ENCODE measurements at places on chromosomes 2 and 18.

- no peak for DNase-seq
- no peaks in the 10 kb centered on the region for H3K27me3 ChIP-seq
- H3K4me1 ChIP-seq = peaks cover 20% of the 10 kb centered on the region
- peaks cover 9% of the 10 kb centered on the region for H3K36me3 ChIP-seq
- H3K4me3 ChIP-seq = no peak overlapping the region
These were observed 2.8 kb downstream of the CAPN10 start for GRCh38 chr2:240589375-240589774.

DNA sequence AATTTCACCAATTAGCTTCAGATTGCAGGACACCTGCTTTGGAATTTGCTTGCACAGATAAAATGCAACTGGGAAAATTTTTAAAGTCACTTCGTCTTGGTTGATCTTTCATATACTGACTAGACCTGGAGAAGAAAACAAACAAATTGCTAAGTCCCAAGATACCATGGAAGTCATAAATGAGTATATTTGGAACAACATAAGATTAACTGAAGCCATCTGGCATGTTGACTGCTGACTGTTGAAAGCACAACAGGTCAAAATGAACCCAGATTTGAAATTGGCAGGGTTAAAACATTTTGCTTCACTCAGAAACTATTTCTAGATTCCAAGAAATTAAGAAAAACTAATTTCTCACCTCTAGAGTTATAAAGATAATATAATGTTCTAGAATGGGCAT lies 470.7 kb downstream of the LPIN1 start:
- no peak for DNase-seq
- H3K4me1 ChIP-seq = no peaks in the 10 kb centered on the region
- H3K27me3 ChIP-seq = no peaks in the 10 kb centered on the region

- H3K27me3 ChIP-seq = no peaks in the 10 kb centered on the region
- H3K36me3 ChIP-seq = no peaks in the 10 kb centered on the region
- H3K4me1 ChIP-seq = peaks cover 28% of the 10 kb centered on the region
These were observed 21.9 kb upstream of the SEMA4C start for GRCh38 chr2:96891591-96892333.

DNA sequence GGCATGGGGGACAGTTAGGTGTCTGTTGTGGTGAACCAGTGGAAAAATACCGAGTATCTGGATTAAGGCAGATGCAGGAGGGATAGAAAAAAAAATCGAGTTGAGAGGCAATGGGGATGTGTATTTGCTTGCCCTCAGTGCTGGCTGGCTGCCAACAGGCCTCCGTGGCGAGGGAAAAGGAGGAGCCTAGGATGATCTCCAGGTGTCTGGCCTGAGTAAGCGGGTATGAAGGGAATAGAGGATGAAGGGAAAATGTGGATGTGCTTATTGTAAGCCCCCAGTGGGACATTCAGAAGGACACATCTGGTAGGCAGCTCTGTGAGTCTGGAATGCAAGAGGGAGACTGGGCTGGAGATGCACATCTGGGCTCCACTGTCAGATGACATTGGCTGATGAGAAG lies 22.8 kb downstream of the KCNS3 start:
- no peaks in the 10 kb centered on the region for H3K27me3 ChIP-seq
- no peak overlapping the region for H3K27ac ChIP-seq
- H3K4me3 ChIP-seq = no peak overlapping the region
- no peak for DNase-seq

- H3K36me3 ChIP-seq = no peaks in the 10 kb centered on the region
- no peak overlapping the region for H3K27ac ChIP-seq
- H3K4me3 ChIP-seq = no peak overlapping the region
These were observed 74.2 kb upstream of the LAPTM4A start for GRCh38 chr2:20125616-20126015.

DNA sequence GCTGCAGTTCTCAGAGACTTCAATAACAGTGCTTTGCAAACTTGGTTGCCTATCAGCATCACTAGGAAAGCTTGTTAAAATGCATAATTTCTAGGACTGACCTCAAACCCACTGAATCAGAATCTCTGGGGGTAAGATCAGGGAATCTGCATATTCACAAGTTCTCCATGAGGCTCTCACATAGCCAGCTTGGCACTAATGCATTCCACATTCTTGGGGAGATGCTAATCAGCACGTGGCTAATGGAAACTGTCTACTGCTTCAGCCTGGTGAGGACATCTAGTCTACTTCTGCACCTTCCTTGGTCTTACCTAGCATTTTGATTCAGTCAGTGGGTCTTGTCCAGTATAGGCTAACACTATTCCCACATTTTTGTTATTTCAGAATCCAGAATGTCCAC lies 56.3 kb downstream of the RBKS start:
- no peak overlapping the region for H3K4me3 ChIP-seq
- no peaks in the 10 kb centered on the region for H3K36me3 ChIP-seq
- H3K4me1 ChIP-seq = no peaks in the 10 kb centered on the region
- H3K27ac ChIP-seq = no peak overlapping the region
- no peak for DNase-seq

- H3K4me1 ChIP-seq = peaks cover 2% of the 10 kb centered on the region
- no peak overlapping the region for H3K27ac ChIP-seq
- no peak for DNase-seq
- no peaks in the 10 kb centered on the region for H3K36me3 ChIP-seq
These were observed 44.9 kb upstream of the SIGLEC15 start for GRCh38 chr18:45780568-45780967.

GRCh38 chr2:6993229-6993640 lies 76.0 kb downstream of the RNF144A start:
- no peaks in the 10 kb centered on the region for H3K36me3 ChIP-seq
- no peak overlapping the region for H3K4me3 ChIP-seq
- no peak for DNase-seq
- no peaks in the 10 kb centered on the region for H3K4me1 ChIP-seq
- no peak overlapping the region for H3K27ac ChIP-seq
- H3K27me3 ChIP-seq = no peaks in the 10 kb centered on the region

GRCh38 chr18:47151439-47151838 lies 1.1 kb upstream of the HDHD2 start:
- H3K4me3 ChIP-seq = no peak overlapping the region
- no peaks in the 10 kb centered on the region for H3K27me3 ChIP-seq
- peaks cover 14% of the 10 kb centered on the region for H3K36me3 ChIP-seq
- H3K4me1 ChIP-seq = peaks cover 6% of the 10 kb centered on the region
- H3K27ac ChIP-seq = peak overlapping the region; percentile 96

GRCh38 chr2:111652038-111652437 lies 232.0 kb downstream of the ANAPC1 start:
- no peaks in the 10 kb centered on the region for H3K36me3 ChIP-seq
- H3K4me1 ChIP-seq = no peaks in the 10 kb centered on the region
- no peak overlapping the region for H3K27ac ChIP-seq
- no peak overlapping the region for H3K4me3 ChIP-seq
- DNase-seq = no peak

DNA sequence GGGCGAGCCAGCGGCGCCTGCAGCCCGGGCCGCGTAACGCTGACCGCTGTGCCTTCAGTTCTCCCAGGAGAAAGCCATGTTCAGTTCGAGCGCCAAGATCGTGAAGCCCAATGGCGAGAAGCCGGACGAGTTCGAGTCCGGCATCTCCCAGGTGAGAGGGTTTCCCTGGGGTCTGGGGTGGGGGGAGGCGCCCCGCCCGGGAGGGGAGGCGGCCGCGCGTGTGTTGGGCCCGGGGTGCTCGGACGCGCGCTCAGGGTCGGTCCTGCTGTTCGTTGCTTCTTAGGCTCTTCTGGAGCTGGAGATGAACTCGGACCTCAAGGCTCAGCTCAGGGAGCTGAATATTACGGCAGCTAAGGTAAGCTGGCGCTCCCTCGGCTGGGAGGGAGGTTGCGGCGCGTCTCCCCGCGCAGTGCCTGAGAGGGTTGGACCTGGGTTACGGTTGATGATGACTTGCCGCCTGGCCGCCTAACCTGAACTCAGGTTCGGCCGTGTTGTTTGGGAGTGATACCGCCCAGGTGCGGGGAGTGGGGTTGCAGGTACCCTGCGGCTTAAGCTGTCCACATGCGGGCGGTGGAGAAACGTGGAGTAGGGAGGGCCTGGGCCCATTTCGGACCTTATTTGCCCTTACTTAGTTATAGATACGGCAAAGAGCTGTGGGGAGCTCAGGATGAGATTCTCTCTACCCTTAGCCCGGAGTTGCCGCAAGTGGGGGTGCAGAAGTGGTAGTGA lies 638 bp downstream of the RPS7 start:
- H3K4me1 ChIP-seq = peaks cover 9% of the 10 kb centered on the region
- peaks cover 31% of the 10 kb centered on the region for H3K36me3 ChIP-seq
- DNase-seq = no peak
- H3K27ac ChIP-seq = peak overlapping the region; percentile 88

GRCh38 chr18:37321582-37322491 lies 243.8 kb downstream of the CELF4 start:
- H3K36me3 ChIP-seq = no peaks in the 10 kb centered on the region
- H3K27me3 ChIP-seq = no peaks in the 10 kb centered on the region

DNA sequence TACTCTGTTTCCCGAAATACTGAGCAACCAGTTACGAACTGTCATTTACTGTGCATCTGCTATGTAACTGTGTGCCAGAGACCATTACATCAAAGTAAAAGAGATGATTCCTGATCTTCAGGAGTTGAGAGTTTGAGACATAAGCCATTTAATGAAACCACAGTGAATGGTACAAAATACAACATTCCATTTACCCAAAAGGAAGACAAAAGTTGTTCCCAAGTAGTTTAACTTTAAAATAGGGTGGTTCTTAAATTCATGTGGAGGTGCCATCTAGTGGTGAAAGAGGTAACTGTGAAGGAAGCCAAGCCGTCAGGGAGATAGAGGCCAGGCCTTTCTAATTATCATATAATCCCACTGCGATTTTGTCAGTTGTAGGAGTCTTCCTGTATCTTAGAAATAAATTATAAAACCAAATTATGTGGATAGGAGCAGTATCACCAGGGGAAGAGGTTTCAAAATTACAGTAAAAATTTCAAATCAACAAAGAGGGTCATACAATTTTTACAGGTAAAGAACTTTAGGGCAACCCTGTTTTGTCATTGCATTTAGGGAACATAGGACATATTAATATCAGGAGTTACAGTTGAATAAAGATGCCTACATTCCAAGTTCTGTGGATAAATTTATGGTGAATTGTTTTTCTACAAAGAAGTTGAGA lies 67.7 kb downstream of the EPAS1 start:
- H3K4me1 ChIP-seq = peaks cover 8% of the 10 kb centered on the region
- no peak overlapping the region for H3K4me3 ChIP-seq
- H3K27me3 ChIP-seq = no peaks in the 10 kb centered on the region
- H3K36me3 ChIP-seq = peaks cover 47% of the 10 kb centered on the region
- DNase-seq = no peak

- H3K4me3 ChIP-seq = no peak overlapping the region
- H3K27me3 ChIP-seq = no peaks in the 10 kb centered on the region
- no peak for DNase-seq
These were observed 151.1 kb downstream of the MBP start for GRCh38 chr18:76981396-76981968.

GRCh38 chr2:46837704-46838103 lies 77.9 kb downstream of the MCFD2 start:
- no peaks in the 10 kb centered on the region for H3K27me3 ChIP-seq
- no peak overlapping the region for H3K4me3 ChIP-seq
- DNase-seq = no peak
- H3K4me1 ChIP-seq = no peaks in the 10 kb centered on the region
- no peaks in the 10 kb centered on the region for H3K36me3 ChIP-seq

- H3K36me3 ChIP-seq = no peaks in the 10 kb centered on the region
- H3K4me1 ChIP-seq = no peaks in the 10 kb centered on the region
- no peak for DNase-seq
These were observed 50.5 kb downstream of the CXCR4 start for GRCh38 chr2:136067459-136067858.

DNA sequence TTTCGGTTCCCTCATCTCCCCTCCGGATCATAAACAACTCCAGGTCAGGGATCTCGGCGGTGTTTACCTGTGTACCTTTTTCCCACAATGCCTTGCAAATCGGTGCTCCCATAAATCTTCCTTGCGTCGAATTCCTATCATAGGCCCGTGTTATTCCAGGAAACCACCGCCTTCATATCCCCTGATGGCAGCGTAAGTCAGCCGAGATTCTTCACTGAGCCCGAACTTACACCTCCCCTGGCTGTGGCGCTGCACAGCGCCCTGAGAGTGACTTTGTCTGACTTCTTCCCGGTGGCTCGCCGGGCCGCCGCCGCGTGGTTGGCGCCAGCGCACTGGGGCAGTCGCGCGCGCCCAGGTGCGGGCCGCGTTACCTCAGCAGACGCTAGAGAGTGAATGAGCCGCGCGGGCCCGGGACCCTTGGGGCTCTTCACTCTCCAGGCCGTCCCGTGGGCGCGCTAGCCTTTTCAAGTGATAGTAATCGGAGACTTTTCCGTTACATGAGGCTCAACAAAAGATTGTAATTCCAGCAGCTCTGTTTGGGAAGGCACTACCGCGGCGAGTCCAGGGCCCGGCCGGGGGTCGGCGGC lies 101.6 kb downstream of the SPTBN1 start:
- no peaks in the 10 kb centered on the region for H3K36me3 ChIP-seq
- H3K27me3 ChIP-seq = no peaks in the 10 kb centered on the region
- DNase-seq = no peak
- peak overlapping the region; percentile 71 for H3K4me3 ChIP-seq
- H3K27ac ChIP-seq = peak overlapping the region; percentile 66
- peaks cover 26% of the 10 kb centered on the region for H3K4me1 ChIP-seq

DNA sequence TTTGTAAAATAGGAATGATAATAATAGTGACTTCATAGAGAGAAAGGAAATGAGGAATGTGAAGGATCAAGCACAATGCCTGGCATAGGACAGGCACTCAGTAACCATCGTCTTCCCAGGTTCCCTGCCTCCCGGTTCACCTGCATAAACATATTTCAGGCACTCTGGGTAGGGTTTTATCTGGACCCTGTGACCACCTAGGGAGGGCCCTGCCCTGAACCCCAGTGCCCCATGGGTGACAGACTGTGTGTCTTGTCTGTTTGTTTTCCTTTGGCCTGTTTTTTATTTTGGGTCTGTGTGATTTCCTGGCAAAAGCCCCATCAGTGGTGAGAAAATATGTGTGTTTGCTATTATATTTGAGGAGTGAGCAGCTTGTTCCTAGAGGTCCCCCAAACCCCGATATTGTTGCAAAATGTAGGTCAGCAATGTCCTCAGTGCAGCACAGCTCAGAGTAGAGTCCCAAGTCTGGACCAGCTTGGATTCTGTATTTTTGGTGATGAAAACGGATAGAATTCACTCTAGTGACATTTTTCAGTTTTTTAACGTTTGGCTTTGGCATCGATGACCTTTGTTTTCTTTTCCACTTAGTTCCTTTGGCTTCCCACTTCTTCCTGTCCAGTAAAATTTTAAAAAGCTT lies 9.6 kb upstream of the NT5C1B start:
- peak overlapping the region; percentile 46 for H3K27ac ChIP-seq
- DNase-seq = no peak
- no peaks in the 10 kb centered on the region for H3K36me3 ChIP-seq
- peak overlapping the region; percentile 17 for H3K4me3 ChIP-seq
- peaks cover 6% of the 10 kb centered on the region for H3K4me1 ChIP-seq
